Glomerular endothelial cell (primary cell): ENCODE measurements at places on chromosomes 12 and 14.

DNA sequence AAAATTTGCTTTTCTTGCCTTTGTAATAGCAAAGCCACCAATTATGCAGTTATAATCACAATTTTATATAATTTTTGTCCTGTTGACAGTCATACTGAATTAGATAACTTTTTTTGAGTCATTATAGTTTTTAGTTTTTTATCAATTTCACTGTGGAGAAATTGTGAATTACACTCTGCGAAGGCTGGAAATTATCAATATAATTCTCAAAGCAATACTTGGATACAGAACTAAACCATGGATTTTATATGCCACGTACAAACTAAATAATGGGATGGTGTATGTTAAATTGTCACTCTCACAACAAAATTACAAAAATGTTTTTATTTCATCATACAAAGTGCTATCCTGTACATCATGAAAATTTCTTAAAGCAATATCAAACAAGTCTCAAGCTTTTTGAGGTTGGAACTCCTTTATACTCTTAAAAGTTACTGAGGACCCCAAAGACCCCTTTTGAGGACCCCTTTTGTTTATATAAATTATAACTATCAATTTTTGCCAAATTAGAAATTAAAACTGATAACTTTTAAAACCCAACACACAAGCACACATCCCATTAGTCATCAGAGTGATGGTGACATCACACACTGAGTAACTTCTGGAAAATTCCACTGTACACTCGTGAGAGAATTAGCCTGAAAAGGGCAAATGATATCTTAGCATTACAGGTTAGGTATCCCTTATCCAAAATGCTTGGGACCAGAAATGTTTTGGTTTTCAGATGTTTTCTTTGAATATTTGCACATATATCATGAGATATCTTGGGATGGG, 19.8 kb upstream of the AQP2 start:
- no peak for DNase-seq

GRCh38 chr12:20629414-20630156, 65.5 kb upstream of the SLCO1C1 start:
- no peak for DNase-seq

DNA sequence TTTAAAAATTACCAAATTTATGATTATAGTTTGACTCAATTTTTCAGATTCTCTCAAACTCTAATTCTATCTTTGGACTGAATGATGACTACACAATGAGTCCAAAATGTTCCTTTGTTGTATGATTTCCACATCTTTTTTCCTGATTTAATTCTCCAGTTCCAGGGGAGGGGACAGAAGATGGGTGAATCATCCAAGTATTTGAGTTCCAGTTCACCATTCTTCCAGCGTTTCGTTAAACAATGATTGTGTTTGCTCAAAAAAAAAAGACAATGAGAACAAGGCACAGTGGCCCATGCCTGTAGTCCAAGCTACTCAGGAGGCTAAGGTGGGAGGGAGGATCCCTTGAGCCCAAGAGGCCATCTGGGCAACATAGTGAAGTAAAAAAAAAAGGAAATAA, 23.8 kb downstream of the BAZ1A start:
- no peak for DNase-seq

GRCh38 chr12:93390031-93390430, 12.3 kb downstream of the NUDT4 start:
- no peak for DNase-seq

DNA sequence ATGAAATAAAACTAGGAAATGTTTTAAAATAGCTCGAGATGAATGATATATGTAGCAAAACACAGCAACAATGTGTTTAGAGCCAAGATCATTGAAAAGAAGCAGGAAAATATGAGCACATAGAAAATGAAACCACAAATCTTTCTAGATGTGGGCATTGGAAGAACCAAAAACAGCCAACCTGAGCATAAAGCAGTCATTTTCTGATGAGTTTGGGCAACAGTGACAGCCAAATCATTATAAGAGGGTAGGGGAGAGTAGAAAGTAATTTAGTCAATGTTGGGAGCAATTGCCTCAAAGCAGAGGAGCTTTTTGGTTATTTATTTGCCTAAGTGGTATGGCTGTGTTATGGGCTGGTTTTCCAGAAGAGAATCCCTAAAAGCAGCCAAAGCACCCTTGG, 8.8 kb upstream of the BICDL1 start:
- no peak for DNase-seq

- no peak for DNase-seq
Observed at GRCh38 chr12:58923781-58924180, 3.5 kb upstream of the LRIG3 start.

DNA sequence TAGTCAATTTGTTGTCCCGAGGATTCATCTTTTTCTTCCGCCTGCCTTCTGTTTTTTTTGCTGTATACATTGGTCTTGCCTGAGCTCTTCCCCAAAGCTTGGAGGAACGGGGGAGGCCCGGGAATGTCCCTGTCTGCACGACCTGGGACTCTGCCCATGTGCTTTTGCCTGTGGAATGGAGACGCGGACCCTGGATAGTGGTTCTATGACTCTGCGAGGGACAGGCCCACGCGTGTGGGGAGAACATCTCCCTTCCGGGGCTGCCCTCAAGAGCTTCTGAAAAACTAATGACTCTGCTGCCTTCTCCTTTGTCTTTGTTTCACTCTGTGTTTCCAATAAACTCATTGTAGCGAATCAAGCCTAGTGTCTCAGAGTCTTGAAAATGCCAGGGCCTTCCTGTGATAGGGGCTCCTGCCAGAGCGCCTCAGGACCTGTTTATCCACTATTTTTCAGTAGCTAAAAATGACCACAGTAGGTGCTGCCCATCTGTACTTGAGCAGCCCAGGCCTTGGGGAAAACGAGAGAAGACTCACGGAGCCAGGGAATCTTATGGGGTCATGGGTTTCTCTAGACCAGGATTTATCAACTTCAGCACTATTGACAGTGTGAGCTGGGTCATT, 12.3 kb downstream of the KRT83 start:
- DNase-seq: no peak

GRCh38 chr12:65535946-65536345, 257.5 kb downstream of the MSRB3 start:
- no peak for DNase-seq

DNA sequence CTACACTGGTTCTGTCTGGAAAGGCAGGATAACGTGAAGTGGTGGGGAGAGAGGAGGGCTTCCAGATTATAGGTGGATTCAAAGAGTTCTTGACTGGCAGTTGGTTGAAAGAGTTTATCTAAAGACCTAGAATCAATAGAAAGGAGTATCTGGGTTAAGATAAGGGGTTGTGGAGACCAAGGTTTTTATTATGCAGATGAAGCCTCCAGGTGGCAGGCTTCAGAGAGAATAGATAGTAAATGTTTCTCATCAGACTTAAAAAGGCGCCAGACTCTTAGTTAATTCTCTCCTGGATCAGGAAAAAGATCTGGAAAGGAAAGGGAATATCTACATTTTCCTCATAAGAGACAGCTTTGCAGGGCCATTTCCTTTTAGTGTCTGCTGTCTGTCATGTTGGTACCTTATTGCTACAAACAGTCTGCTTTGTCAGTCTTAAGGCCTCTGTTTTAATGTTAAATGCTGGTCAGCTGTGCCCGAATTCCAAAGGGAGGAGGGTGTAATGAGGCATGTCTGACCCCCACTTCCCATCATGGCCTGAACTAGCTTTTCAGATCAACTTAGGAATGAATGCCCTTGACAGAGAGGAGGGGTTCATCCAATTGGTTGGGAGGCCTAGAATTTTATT, 401.3 kb downstream of the FUT8 start:
- DNase-seq: no peak

DNA sequence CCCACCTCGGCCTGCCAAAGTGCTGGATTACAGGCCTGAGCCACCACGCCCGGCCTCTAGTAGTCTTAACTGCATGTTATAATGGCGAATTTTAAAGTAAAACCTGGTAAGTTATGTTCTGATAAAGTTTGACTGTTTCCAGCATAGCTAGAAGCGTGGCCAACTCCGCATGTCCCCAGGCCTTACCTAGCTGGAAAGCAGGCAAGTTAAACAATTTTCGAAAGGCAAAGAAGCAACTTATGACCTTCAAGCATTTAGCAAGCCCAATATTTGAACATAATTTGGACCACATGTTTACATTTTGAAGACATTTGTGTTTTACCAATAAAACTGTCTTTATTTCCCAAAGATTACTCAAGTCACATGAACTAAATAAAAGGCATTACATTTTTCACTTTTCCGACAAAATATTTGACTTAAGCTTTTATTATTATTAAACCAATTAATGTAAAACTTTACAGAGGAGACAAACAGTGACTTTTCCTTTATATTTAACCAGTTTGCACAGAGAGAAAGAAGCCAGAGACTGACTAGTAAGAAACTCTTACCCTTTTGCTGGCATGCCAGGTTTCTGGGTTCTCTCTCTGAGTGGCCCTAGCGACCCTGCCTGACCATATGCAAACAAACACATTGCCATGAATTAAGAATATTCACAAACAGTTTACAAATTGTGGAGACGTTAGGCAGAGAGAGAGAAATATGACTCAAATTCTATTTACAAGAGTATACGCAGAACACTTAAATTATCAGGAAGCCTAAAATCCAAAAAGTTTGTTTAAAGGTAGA, 106.3 kb downstream of the RIN3 start:
- DNase-seq: no peak

DNA sequence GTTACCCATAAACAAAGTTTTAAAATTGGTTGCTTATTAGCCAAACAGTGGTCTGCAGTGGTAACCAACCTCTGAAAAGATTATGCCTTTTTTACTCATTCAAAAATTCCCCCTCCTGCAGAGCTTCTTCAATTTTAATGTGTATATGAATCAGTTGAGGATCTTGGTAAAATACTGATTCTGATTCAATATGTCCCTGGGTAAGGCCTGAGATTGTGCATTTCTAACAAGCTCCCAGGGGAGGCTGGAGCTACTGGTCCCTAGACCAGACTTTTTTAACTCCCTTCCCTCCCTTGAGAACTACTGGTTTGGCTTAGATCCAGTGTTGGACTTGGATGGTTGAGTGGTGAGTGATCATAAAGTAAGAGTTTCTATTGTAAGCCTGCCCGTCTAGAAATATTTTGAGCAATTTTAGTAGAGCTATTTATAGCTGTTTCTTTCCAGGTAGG, 90.2 kb downstream of the FUT8 start:
- no peak for DNase-seq

DNA sequence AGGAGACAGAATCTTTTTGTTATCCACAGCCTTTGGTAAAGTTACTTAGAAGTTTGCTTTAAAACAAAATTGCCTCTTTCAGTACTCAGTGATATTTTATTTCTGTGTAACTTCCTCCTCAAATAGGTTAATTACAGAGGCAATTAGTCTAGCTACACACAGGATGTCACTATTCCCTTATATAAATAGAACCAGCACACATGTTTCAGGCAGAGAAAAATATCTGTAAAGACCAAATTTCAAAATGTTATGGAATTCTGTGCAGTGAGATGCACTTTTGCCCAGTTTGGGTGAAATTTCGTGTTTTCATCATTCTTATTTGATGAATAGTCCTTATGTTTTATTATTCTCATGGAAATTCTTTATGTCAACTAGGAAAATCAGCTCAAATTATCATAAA, 410.6 kb upstream of the SOX5 start:
- no peak for DNase-seq

DNA sequence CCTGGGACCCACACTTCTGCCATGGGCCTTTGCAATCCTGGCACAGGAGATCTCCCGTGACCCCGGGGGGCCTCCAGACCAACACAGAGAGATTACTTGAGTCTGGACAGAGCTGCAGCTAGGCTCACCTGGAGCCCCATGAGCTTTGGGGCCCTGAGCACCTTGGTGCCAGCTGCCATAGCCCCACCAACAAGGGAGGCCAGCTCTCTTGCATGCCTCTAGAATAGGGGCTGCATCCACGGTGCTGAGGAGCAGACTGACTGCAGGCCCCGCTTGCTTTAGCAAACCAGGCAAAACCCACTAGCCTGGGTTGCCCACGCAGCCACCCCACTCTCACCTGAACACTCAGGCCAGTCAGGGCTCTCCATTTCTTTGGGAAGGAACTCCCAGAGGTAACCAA, 3.7 kb upstream of the OR4N2 start:
- DNase-seq: no peak

GRCh38 chr12:108620236-108620879, 13.3 kb downstream of the SELPLG start:
- DNase-seq: no peak

GRCh38 chr12:1234073-1234472, 243.1 kb downstream of the ERC1 start:
- no peak for DNase-seq

GRCh38 chr14:99195602-99196309, 76.2 kb downstream of the BCL11B start:
- DNase-seq: no peak

DNA sequence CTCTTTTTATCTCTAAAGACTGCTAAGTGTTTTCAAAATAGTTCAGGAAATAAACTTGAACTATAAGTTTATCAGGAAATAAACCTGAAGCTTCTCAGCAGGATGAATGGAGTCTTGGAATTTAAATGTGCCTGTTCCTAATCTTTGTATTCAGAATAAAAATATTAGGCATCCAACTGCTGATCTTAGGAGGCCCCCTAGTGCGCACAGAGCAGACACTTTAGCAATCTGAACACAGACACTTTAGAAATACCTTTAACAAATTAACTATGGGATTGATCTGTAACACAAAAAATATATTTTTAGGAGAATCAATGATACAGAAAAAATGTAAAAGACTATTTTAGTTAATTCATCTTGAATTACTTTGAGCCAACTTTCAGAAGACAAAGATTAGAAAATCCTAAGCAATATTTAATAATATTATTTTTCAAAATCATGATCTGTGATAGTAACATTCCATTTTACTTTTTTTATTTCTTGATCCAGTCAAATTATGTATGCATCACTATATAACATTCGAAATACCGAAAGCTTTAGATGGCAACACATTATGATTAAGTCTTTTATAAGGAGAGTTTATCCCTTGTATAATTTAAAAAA, 80.9 kb downstream of the SLC41A2 start:
- DNase-seq: peak; percentile 9

GRCh38 chr14:77141214-77142004, at the start of gene ZDHHC22:
TSS of gene ZDHHC22 (minus strand) at chr14:77141791. CDS start at chr14:77139738, 2,053 bp downstream.
- no peak for DNase-seq

DNA sequence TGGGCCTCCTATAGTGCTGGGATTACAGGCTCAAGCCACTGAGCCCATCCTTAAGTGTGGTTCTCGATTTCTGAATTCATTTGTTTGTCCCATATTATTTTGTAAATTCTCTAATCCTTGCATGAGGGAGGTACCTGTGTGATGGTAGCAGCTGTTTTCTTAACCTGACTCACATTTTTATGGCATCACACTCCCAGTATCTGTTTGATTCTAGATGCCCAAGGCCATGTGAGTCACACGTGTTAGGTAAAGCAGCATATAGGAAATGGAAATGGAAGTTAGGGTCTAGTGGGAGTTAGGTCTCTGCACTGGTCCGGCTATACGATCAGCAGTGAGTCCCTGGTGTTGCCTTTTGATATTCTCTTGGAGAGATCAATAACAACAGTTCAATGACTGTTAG, 198.1 kb downstream of the ERC1 start:
- no peak for DNase-seq

DNA sequence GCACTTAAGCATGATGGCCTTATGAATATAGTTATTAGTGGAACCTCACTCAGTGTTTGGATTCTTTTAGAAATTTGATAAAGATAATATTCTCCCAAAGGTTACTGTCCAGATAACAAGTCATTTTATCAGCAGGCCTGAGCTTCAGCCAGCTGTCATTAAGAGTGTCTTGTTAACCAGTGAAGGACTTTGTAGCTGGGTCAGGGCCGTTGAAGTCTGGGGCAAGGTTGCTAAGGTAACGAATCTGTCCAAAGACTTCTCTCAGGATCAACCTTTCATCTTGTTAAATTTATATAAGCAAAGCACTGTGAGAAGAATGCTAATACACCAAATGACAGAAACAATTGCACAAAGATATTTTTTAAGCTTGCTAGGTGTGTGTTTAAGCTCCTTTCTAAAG, 271.3 kb upstream of the TMPO start:
- DNase-seq: no peak

GRCh38 chr12:76242813-76243550, 105.2 kb downstream of the BBS10 start:
- DNase-seq: no peak
